AG09309 (cell line): ENCODE measurements at places on chromosomes 12 and 14.

DNA sequence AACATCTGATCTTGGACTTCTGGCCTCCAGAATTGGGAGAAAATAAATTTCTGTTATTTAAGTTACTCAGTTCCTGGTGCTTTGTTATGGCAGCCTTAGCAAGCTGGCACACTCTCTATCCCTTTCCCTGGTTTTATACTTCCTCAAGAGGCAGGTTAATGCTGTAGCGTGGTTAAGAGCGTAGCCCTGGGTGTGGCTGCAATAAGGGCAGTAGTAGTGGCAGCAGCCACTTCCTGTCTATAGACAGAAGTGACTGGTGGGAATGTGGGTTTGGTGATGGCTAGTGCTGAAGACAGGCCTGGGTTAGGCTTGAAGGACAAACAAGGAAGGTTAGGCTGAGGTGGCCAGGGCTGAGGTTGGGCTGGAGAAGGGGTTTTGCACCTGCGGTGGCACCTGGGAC lies 3.6 kb upstream of the LGALS3 start:
- DNase-seq = no peak

- DNase-seq = no peak
These were observed 10.7 kb downstream of the MOAP1 start for GRCh38 chr14:93173943-93174395.

GRCh38 chr12:63882844-63883243 lies 38.3 kb downstream of the SRGAP1 start:
- DNase-seq = no peak

DNA sequence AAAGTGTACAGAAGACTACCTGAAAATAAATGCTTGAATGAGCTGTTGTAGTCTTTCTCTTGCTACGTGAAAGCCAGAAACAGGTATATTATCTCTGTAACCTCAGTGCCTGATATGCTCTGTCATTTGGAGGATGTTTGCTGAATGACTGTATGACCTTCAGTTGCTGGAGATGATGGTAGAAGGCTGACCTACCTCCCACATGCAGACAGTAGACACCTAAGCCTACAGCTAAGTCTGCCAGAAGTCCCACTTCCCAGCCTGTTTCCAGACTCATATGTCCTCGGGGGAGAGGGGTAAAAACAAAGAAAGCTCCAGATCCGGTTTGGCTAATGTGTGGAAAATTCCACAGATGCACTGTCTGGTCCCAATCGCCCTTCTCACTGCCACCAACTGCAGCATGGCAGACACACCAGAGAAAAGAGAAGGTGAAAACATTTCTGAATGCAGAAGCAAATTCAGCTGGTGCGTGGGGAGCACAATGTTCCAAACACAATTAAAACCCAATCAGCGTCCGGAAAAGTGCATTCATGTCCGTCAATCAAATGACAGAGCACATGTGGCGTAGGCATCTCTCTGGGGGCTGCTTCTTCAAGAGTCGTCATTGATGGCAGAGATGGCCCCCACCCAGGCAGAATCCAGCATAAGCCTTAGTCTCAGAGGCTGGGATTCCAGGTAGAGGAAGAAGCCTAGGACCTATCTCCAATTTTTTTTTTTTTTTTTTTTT lies 76.3 kb upstream of the TBX3 start:
- DNase-seq = no peak
